T-helper 1 cell (primary cell): ENCODE measurements at places on chromosomes 3 and 15.

DNA sequence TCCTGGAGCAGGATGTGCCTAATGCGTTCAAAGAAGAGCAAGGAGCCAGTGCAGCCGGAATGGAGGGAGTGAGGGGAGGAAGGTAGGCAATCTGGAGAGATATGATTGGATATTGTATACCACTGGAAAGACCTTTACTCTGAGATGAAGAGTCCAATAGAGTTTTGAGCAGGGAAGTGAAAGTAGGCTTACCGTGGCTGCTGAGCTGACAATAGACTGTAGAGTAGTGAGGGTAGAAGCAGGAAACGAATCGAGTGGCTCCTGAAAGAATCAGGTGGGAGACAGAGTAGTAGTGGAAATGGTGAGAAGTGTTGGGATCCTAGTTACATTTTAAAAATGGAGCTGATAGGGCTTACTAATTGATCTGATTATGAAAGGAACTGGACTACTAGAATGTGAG lies 51.8 kb upstream of the NUDT16 start:
- DNase-seq = no peak

- no peak for DNase-seq
These were observed 280.8 kb upstream of the BCHE start for GRCh38 chr3:166118049-166118448.

GRCh38 chr3:103511891-103512290 lies 1077.1 kb downstream of the ZPLD1 start:
- no peak for DNase-seq

GRCh38 chr3:72488738-72489035 lies 359.6 kb downstream of the SHQ1 start:
- DNase-seq = no peak

DNA sequence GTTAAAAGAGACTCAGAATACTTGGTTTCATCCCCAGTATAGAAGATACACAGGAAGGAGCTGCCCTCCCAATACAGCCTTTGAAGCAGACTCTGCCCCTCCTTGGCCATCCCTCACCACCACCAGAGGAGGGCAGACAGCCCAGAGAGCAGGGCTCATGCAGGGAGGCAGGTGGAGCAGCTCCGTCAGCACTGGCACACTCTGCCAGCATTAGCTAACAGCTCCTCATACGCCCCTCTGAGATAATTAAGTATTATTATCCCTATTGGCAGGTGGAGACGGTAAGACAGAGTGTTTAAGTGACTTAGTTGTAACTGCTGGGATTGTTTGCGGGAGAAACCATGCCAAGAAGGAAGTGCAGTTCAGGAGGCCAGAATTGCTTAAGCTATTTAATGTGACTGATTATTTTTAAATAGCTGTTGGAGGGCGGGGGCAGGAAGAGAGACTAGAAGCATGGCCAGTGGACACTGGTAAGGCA lies 434.0 kb downstream of the EPHB1 start:
- no peak for DNase-seq

DNA sequence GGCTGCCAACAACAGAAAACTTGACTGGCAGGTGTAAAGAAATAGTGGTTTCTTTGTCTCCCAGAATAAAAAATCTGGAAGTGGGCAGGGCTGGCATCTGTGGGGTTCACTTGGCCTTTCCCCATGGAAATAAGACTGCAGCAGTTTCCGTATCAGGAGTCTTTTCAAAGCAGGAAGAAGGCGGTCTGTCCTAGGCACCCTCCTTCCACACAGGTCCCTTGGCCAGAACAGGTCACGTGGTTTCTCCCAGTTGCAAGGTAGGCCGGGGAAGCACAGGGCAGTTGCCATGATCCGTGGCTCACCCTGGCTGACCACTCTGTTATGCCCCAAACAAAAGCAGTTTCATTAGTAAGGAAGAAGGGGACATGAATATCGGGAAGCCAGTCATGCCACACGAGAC lies 45.4 kb downstream of the ZDHHC19 start:
- DNase-seq = no peak

GRCh38 chr3:11602239-11602840 lies 41.4 kb downstream of the VGLL4 start:
- DNase-seq = no peak

GRCh38 chr3:37768107-37768809 lies 93.4 kb upstream of the CTDSPL start:
- DNase-seq = no peak

- no peak for DNase-seq
These were observed 10.6 kb upstream of the SLC25A36 start for GRCh38 chr3:140931016-140931454.

DNA sequence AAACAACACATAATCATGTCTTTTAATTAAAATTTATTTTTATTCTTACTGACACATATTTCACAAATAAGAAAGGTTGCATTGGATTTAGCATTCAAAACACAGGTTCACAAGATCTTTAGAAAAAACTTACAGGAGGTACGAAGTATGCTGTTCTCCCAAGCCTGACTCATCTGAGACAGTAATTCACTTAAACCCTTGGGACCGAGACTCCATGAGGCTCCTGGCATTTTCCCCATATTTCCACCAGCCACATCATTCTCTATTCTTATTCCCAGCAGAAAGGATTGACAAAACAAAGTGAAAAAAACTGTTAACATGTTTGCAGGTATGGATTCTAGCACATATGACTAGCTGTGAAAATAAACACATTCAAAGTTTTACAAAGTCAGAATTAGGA lies 52.6 kb downstream of the CNTN3 start:
- DNase-seq = no peak
